ENCODE measurements at places on chromosomes 7 and 10.

DNA sequence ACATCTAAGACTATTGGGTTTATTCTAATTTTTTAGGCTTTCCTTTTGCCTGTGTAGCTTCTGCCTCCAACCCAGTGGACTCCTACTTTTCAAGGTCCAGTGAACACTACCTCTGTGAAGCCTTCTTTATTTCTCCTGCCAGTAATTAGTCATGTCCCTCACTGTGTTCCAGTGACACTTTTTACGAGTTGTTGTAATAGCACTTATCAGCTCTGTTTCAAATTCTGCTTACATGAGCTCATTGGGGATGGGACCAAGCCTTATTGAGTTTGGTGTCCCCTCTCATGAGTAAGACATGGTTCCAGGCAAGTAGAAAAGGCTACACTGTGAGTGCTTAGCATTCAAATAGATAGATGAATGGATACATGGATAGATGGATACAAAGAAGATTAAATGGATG, 184.6 kb downstream of the HIBADH start:
- ATAC-seq: no peak

GRCh38 chr10:31288962-31289361, 30.1 kb upstream of the ZEB1 start:
- no peak for ATAC-seq

DNA sequence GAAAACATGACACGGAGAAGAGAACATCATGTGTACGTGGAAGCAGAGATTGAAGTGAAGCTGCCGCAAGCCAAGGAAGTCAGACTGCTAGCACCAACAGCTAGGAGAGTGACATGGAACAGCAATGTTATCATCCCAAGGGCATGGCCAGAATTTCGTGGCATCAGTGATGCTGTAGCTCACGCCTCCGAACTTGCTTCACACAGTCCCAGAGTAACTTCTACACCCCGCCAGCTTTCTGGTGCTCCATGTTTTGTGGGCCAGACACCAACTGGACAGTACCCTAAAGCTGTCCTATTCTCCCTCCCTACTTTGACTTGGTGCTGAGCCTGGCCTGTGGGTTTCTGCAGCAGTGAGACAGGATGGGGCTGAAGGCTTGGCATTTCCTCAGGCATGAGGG, 33.0 kb upstream of the EMX2 start:
- no peak for ATAC-seq

DNA sequence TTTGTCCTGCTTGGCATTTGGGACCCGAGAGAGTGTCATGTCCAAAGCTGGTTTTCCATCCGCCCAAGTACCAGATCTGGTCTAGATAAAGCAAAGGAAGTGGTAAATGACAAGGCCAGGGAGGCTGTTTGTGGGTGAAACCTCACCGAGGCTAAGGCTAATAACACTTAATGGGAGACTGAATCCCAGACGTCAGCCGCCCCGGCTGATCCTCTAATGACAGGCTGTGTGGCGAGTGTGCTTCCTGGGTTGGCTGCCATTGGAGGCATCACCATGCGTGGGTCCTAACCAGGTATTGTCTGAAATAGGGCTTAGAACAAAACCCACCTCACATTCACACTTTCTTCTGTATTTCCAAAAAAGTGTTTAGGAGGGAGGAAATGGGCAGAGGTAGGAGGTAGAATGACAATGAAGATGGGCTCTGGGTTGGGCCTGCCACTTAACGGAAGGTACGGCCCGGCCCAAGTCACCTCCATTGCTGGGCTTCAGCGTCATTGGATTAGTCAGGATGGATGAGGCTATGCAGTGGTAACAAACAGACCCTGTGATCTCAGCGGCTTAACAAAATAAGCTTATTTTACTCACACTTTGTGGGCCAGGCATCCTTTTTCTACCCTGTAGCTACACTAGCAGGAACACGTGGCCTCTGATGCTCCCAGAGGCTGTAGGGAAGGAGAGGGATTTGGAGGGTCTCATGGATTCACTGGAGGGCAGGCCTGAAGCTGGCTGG, 59.7 kb downstream of the PROSER2 start:
- ATAC-seq: no peak

- ATAC-seq: no peak
Measured at GRCh38 chr7:50359995-50360925, 55.7 kb downstream of the IKZF1 start.

DNA sequence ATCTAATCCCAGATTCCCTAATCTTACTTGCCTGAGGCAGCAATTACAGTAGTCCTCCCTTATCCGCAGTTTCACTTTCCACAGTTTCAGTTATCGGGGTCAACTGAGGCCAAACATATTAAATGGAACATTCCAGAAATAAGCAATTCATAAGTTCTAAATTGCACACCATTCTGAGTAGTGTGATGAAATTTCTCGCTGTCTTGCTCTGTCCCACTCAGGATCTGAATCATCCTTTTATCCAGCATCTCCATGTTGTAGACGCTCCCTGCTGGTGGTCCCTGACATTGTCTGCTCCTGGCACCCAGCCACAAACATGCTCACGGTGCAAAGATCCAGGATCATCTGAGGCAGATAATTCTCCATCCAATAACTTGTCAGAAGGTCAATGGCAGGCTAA, 128.7 kb upstream of the CXCL12 start:
- ATAC-seq: no peak

DNA sequence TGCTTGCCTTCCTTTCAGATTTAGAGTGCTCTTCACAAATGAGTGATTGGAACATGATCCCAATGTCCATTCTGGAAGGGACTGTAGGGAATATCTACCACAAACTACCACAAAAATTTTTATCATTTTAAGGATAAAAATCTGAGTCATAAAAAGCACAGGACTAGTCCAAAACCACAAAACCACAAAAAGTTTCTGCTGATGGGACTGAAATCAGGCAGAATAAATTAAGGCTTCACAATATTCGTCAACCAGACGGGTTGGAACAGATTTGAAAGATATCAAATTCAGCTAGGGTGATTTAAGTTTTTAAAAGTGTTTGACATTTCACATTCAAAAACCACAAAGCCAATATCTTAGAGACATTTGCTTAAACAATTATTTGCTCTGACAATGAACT, 100.1 kb upstream of the PTN start:
- ATAC-seq: no peak

DNA sequence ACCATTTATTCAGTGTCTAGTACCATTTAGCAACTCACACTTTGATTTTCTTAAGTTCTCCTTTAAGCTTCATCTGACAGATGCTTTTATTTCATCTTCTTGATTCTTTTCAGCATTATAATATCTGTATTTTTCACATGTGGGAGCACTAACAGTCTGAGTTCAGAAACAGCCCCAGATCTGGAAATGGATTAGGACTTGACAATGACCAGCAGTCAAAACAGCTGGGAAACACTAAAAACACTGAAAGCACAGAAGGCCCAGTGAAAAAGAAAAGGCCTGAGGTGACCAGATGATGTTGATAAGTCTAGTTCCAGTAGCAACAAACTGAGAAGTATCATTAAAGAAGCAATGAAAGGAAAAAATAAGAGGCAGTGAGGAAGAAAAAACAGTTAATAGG, 304.7 kb upstream of the MYO3A start:
- no peak for ATAC-seq

GRCh38 chr7:5143106-5143505, 46.9 kb upstream of the WIPI2 start:
- ATAC-seq: no peak

GRCh38 chr7:333393-333764, 43.4 kb downstream of the FOXL3 start:
- ATAC-seq: no peak

GRCh38 chr10:71708301-71708703, 11.3 kb downstream of the C10orf105 start:
- no peak for ATAC-seq

GRCh38 chr10:74223755-74224529, 72.9 kb downstream of the ADK start:
- ATAC-seq: no peak

DNA sequence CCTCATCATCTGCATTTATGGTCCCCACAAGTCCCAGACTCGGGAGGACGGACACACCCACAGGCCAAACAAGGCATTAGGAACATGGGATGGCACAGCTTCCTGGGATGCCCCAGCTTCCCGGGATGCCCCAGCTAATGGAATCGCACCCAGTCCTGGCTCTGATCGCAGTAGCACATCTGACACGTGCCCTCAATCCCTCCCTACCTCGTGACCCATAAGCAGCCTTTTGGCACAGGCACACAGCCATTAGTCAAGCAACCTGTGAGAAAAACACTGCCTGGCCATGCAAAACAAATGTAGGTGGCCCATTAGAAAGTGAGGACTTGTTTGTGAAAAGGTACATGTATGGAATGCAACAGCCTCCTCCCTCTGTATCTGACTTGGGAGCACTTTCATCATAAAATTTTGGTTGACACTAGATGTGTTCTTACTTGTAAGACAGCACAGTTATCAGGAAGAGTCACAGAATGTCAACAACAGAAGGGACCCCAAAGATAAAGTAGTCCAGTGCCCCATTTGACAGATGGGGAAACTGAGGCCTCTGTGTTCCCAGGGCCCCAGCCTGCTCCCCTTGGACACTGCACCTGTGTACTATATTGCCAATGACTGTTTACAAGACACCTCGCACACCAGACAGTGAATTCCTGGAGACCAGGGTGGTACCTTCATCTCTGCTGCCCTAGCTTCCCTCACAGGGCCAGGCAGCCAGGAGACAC, 34.4 kb downstream of the DLG5 start:
- no peak for ATAC-seq

Measured in stimulated activated memory B cell treated with anti-CD40 and anti-IgM and Interleukin-4, amounts not matched to agents 10 μg/mL and 1 μg/mL and 100 μg/mL, for 72 hours (primary cell).